ENCODE measurements at places on chromosomes 2 and 18.
A peak's percentile ranks its signal among the peaks of the same experiment; 100 is the strongest.

DNA sequence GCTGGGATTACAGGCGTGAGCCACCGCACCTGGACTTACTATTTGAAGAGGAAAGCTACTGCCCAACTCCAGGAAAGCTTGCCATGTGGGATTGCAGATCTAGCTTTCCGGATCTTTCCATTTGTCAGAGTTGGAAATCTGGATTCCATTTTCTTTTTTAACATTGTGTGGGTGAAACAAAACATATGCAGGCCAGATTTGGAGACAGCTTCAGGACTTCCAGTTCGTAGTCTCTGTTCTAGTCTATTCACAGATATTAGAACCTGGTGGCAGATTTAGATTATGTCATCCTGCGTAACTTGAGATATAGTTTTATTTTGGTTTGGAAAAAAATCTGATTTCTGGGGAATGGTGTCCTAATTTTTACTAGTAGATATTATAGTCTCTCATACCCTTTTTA lies 70.5 kb downstream of the ZNF236 start:
- H3K27me3 ChIP-seq: peaks cover 3% of the 10 kb centered on the region
- peaks cover 27% of the 10 kb centered on the region for H3K36me3 ChIP-seq
- DNase-seq: no peak
- peaks cover 6% of the 10 kb centered on the region for H3K4me1 ChIP-seq
- H3K4me3 ChIP-seq: no peak overlapping the region

GRCh38 chr2:197869501-197870111 lies 65.2 kb downstream of the PLCL1 start:
- DNase-seq: no peak
- no peaks in the 10 kb centered on the region for H3K36me3 ChIP-seq
- H3K27me3 ChIP-seq: peaks cover 4% of the 10 kb centered on the region
- peaks cover 23% of the 10 kb centered on the region for H3K4me1 ChIP-seq
- H3K4me3 ChIP-seq: no peak overlapping the region
- no peak overlapping the region for H3K27ac ChIP-seq

GRCh38 chr2:163269374-163270021 lies 430.9 kb upstream of the KCNH7 start:
- H3K4me3 ChIP-seq: no peak overlapping the region
- H3K27ac ChIP-seq: no peak overlapping the region
- peaks cover under 1% of the 10 kb centered on the region for H3K4me1 ChIP-seq
- H3K36me3 ChIP-seq: no peaks in the 10 kb centered on the region
- DNase-seq: no peak

DNA sequence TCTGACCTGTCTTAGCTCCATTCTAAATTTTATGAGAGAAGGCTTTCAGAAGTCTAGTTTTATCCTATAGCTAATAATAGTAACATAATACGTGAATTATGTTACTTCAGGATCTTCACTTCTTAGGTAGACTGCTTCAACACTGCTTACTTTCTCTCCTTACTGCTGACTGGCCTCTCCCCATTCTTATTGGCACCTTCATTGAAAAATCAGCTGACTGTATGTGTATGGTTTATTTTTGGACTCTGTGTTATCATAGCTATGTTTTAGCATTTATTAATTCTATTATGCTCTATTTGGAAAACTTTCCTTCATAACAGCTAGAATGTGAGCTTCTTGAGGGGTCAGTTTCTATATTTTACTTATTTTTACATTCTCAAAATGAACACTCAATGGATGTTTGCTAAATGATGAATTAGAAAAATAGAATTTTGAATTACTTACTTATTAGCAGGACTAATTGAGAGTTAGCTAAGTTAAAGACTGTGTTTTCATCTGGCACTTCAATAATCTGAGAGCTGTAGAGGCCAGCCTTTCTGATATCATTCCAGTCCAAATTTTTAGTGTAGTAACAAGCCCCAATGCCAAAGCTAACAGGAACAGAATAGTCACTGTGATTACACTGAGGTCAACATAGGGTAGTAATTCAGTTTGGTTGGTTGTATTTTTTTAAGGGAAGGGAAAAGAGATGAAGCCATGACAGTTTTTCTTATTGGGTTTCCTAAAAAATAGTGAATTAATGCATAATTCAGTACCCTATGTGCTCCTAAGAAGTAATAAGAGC lies 92.3 kb downstream of the TTC27 start:
- no peaks in the 10 kb centered on the region for H3K27me3 ChIP-seq
- peaks cover 18% of the 10 kb centered on the region for H3K36me3 ChIP-seq
- H3K4me3 ChIP-seq: no peak overlapping the region
- H3K4me1 ChIP-seq: peaks cover 12% of the 10 kb centered on the region
- no peak for DNase-seq

DNA sequence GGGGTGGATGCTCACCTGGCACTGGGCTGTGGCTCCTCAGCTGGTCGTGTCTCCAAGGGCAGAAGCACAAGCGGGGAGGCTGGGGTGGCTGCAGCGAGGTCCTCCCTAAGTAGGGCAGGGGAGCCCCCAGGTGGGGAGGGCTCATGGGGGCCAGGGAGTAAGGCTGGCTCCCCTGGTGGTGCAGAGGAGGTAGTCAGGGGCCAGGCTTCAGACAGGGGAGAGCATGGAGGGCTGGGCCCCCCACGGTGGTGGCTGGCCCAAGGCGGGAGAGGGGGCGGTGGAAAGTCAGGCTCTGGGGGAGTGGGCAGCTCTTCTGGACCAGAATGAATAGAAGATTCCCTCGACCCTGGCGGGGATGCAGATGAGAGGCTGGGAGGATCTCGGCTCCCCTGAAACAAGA lies 8.1 kb upstream of the SFXN5 start:
- H3K27me3 ChIP-seq: peaks cover 10% of the 10 kb centered on the region
- H3K4me3 ChIP-seq: no peak overlapping the region
- no peak overlapping the region for H3K27ac ChIP-seq
- peaks cover 20% of the 10 kb centered on the region for H3K4me1 ChIP-seq
- peaks cover 34% of the 10 kb centered on the region for H3K36me3 ChIP-seq

DNA sequence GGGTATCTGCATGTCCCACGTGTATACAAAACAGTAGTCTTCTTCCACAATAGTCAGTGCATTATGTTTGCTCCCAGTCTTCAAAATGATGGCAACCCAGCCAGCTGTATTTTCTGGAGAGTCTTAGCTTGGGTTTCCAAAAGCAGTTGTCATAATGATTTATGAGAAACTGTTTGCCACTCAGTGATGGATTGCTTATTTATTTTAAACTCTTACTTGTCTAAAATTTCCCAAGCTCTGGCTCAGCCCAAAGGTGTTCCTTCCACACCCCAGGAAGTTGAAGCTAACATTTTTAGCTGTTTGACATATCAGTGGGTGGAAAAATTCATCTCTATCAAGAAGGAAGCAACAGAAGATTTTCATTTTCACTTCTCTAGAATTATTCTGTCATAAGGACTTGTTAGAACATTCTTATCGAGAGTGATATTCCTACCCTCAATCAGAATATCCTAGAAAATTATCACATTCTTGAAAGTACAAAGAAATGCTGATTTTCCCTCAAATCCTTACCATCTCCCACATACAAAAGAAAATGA lies 78.8 kb downstream of the ASAP2 start:
- H3K4me3 ChIP-seq: no peak overlapping the region
- H3K27ac ChIP-seq: no peak overlapping the region
- H3K27me3 ChIP-seq: no peaks in the 10 kb centered on the region
- DNase-seq: no peak
- peaks cover 7% of the 10 kb centered on the region for H3K4me1 ChIP-seq

GRCh38 chr2:209872675-209873074 lies 101.0 kb downstream of the UNC80 start:
- no peaks in the 10 kb centered on the region for H3K27me3 ChIP-seq
- no peak overlapping the region for H3K4me3 ChIP-seq
- H3K27ac ChIP-seq: peak overlapping the region; percentile 5

DNA sequence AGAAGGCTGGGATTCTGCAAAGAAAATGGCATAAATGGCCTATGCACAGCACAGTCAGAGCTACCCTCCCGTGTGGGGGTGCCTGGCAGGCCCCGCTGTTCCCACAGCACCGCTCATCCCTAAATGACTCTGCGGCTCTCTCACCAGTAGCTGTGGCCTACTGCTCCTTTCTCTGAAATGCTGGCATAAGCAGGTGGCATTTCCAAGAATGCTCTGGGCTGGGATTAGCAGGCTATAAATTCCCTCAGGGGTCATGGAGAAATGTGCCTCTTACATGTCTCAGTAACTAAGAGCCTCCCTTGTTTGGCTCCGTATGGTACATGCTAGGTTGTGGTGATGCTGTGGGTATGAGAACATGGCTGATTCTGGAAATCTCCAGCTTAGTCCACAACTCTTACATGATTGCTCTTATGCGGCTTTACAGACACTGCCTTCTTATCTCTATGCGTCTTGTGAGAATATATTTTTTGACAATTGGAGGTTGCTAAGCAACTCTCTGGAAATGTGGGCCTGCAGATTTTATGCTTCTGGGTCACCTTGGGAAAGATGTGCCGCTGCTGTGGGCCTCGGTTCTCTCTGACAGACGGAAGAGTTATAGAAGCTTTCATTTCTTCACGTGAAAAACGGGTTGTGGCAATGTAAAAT lies 80.3 kb upstream of the GATA6 start:
- no peak overlapping the region for H3K27ac ChIP-seq
- H3K27me3 ChIP-seq: no peaks in the 10 kb centered on the region
- no peak for DNase-seq

- H3K27me3 ChIP-seq: no peaks in the 10 kb centered on the region
- no peak for DNase-seq
- H3K4me3 ChIP-seq: no peak overlapping the region
- H3K4me1 ChIP-seq: peaks cover 6% of the 10 kb centered on the region
- H3K36me3 ChIP-seq: no peaks in the 10 kb centered on the region
- no peak overlapping the region for H3K27ac ChIP-seq
Measured at GRCh38 chr18:3709205-3709604, 259.2 kb downstream of the TGIF1 start.

GRCh38 chr2:30402441-30403182 lies 44.4 kb upstream of the LCLAT1 start:
- no peak overlapping the region for H3K4me3 ChIP-seq
- no peak overlapping the region for H3K27ac ChIP-seq
- no peaks in the 10 kb centered on the region for H3K36me3 ChIP-seq
- H3K4me1 ChIP-seq: peaks cover 5% of the 10 kb centered on the region
- no peak for DNase-seq

GRCh38 chr2:224994242-224994823 lies 47.9 kb downstream of the DOCK10 start:
- no peaks in the 10 kb centered on the region for H3K36me3 ChIP-seq
- DNase-seq: no peak
- no peak overlapping the region for H3K27ac ChIP-seq
- peaks cover 4% of the 10 kb centered on the region for H3K27me3 ChIP-seq
- peaks cover 2% of the 10 kb centered on the region for H3K4me1 ChIP-seq
- no peak overlapping the region for H3K4me3 ChIP-seq

GRCh38 chr2:64643838-64644457 lies 9.8 kb downstream of the SERTAD2 start:
- H3K4me1 ChIP-seq: peaks cover 17% of the 10 kb centered on the region
- H3K36me3 ChIP-seq: no peaks in the 10 kb centered on the region
- peak overlapping the region; percentile 100 for H3K27ac ChIP-seq
- H3K4me3 ChIP-seq: peak overlapping the region; percentile 93
- no peak for DNase-seq

DNA sequence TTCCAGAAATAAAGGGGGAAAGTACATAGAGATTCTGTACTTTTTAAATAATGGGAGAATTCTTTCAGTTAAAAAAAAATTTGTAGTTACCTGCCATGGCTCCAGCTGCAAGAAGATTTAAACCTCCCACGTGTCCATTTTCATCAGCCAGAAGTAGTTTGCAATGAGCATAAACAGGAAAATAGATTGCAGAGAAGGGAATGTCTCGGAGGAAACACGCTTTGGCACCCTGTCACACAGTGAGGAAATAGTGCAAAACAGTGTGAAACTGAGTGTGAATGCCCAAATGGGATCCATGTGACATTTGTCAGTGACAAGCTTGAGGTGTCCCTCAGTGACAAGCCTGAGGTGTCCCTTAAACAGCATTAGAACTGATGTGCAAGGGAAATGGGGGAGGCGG lies 102.7 kb downstream of the SLC25A12 start:
- DNase-seq: no peak
- peaks cover 34% of the 10 kb centered on the region for H3K4me1 ChIP-seq
- no peak overlapping the region for H3K27ac ChIP-seq
- no peaks in the 10 kb centered on the region for H3K36me3 ChIP-seq
- no peak overlapping the region for H3K4me3 ChIP-seq

DNA sequence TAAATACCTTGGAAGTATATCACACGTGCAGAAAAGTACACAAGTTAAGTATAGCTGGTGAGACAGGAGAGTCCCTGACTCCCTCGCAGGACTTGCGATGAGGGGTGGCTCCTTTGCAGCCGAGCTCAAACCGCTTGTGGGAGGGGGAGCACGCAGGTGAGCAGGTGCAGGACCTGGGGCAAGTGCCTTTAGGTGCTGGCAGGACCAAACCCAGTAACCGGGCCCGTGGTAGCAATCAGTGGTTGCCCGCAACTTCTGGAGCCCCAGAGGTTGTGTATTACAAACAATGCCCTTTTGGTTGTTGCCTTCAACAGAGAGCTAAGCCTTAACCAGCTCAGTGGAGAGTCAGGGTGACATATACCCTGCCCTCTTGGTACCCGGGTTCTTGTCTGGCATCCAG lies 132.8 kb downstream of the PARD3B start:
- H3K4me1 ChIP-seq: no peaks in the 10 kb centered on the region
- DNase-seq: no peak
- no peaks in the 10 kb centered on the region for H3K27me3 ChIP-seq
- H3K4me3 ChIP-seq: no peak overlapping the region

DNA sequence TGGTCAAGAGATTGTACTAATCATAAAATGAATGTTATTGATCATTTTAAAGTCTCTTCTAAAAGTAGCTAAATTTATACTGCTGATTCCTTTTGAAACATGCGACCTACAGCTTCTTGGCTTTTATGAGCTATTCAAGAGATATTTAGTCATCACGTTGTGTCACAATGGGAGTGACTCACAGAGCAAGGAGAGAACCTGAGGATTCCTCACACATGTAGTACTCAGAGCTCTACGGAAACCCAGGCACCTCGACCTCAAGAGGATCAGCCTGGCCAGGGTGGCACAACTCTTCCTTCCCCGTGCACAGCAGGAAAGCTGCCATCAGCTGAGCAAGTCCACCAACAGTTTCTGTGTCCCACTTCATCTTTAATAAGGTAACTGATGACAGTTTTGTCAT lies at the start of gene DHRS9:
Gene DHRS9, plus strand, starts transcription at position 223 of the 400 bp plus-strand sequence. CDS start 12,019 bp downstream, outside the sequence.
- H3K4me1 ChIP-seq: no peaks in the 10 kb centered on the region
- no peaks in the 10 kb centered on the region for H3K36me3 ChIP-seq
- no peak within 1 kb of the TSS for H3K27ac ChIP-seq

GRCh38 chr18:9869715-9870430 lies 15.9 kb upstream of the TXNDC2 start:
- H3K27ac ChIP-seq: no peak overlapping the region
- no peak overlapping the region for H3K4me3 ChIP-seq
- no peak for DNase-seq
- peaks cover 29% of the 10 kb centered on the region for H3K4me1 ChIP-seq

DNA sequence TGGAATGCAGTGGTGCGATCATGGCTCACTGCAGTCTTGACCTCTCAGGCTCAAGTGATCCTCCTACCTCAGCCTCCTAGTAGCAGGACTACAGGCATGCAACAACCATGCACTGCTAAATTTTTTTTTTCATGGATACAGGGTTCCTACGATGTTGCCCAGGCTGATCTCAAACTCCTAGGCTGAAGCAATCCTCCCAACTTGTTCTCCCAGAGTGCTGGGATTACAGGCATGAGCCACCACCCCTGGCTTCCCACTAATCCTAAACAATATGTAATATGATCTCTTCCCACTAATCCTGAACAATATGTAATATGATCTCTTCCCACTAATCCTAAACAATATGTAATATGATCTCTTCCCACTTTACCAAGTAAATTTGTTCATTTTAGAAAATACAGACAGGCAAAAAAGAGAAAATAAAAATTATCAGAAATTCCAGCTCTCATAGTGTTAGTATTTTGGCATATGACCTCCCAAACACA lies 33.7 kb upstream of the C18orf32 start:
- DNase-seq: no peak
- no peak overlapping the region for H3K4me3 ChIP-seq
- no peaks in the 10 kb centered on the region for H3K36me3 ChIP-seq
- H3K27ac ChIP-seq: no peak overlapping the region
- peaks cover 23% of the 10 kb centered on the region for H3K4me1 ChIP-seq

All from endothelial cell (in vitro differentiated cells).